Bone marrow (tissue), 2 donors: ENCODE measurements at places on chromosomes 4 and X.

DNA sequence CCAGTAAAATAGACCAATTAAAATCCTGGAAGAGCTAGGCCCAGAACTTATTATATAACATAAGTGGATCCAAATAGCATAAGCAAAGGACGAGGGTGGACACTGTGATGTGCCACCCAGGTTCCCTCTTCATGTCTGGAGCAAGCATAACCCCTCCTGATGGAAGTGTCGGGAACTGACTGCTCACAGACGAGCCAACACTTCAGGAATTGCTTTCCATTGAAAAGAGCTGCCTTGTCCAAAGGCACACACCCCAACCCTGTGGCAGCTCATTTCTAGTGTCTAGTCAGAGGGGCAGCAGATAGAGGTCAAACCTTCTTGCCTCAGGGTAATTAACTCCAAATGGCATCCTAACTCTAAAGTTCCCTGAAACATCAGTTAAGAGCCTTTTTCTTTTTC lies 15.3 kb downstream of the DDIT4L start:
- DNase-seq: no peak

GRCh38 chrX:154605566-154605965 lies 13.5 kb downstream of the CTAG1B start:
- no peak for DNase-seq

DNA sequence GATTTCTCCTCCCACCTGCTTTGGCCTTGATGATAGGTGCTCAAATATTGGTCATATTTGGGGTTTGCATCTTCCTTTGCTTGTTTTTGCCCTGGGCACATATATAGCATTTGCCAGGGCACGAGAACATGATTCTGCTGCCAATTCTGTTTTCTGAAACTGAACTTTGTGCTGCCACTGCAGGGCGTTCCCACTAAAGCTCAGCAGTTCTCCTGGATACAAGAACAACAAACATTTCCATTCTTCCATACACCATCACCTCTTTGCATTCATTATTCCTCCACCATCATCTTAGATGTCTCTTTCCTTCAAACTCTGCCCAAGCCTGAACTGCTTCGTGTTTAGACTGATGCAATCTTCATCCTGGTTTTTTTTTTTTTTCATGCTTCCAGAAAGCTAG lies 36.3 kb upstream of the GATB start:
- DNase-seq: no peak

GRCh38 chrX:150635952-150636351 lies 57.2 kb upstream of the MTMR1 start:
- no peak for DNase-seq

DNA sequence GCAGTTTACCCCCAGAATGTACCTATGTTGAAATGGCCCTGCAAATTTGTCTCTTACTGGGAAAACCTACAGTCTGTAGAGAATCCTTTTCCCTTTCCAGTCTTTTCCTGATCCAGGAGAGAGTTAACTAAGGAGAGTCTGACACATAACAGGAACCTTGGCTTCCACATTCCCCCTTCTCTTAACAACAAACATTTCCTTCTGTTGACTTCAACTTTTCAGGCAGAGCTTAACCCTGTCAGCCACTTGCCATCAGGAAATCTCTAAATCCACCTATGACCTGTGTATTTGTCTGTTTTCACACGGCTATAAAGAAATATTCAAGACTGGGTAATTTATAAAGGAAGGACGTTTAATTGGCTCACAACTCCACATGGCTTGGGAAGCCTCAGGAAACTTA lies 45.6 kb upstream of the GPR78 start:
- DNase-seq: no peak

- DNase-seq: no peak
Measured at GRCh38 chr4:20840648-20841190, 140.5 kb downstream of the PACRGL start.

DNA sequence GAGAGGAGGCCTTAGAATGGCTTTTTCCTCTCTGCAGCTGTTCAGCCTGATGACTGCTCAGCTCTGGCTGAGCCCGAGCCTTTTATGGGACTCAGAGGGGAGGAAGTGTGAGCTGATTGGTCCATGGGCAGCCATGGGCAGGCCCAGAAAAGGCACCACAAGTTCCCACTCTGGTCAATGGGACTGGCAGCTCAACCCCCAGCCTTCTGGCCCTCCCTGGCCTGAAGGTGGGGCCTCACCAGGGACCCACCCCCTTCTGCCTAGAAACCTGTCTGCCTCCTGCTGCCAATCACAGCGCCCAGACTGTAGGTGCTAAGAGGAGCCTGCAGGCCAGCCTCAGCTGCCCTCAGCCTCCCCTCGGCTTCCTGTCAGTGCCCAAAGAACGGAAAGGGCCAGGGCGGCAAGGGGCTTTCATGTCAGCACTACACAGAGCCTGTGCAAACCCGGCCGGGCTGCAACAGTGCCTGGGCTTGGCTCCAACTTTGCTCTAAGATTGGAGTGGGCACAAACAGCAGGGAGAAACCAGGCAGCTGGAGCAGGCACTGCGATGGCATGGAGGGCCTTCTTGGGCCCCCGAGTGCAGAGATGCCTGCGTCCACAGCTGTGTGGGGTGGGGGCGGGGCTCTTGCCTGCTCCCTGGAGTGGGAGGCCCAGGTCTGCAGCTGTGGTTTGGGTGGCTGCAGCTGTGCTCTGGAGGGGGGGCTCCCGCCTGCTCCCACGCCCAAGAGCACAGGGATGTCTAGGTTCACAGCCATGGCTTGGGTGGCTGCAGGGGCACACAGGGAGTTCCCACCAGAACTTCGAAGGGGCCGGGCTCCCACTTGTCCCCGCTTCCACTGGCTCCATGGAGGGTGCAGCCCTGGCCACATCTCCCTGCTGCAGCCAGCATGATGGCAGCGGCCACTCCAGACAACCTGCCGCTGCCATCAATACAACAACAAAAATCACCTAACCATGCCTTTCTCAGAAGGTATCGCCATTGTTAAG lies 92.6 kb downstream of the NXF2 start:
- no peak for DNase-seq
